Effector memory CD4-positive, alpha-beta T cell (primary cell): ENCODE measurements at places on chromosomes 1 and 21.

DNA sequence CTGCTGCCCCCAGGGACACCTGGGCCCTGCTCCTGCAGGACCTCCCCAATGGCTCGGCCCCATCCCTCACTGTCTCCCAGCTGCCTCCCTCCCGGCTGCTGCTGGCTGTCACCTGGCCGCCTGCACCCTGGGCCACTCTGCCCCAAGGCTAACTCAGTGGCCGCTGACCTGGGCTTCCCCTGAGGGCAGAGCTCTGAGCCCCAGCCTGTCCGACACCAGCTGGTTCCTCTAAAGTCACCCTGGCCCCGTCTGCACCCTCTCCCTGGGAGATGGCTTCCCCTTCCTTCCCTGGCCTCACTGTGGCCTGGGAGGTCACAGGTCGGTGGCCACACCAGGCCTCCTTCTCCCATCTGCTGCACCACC is 15.0 kb downstream of the ITGB2 start:
- no peak for DNase-seq

DNA sequence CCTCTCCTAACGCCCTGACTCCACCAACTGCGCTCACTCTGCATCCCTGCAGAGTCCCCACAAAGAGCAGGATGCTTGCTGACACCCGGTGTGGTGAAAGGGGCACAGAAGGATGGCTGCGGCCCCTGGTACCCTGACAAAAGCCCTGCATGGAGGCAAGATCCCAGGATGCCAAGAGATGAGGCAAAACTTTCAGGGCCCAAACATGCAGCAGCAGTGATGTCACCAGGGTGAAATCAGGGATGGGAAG is 36.6 kb downstream of the SLC9A1 start:
- DNase-seq, result no peak

DNA sequence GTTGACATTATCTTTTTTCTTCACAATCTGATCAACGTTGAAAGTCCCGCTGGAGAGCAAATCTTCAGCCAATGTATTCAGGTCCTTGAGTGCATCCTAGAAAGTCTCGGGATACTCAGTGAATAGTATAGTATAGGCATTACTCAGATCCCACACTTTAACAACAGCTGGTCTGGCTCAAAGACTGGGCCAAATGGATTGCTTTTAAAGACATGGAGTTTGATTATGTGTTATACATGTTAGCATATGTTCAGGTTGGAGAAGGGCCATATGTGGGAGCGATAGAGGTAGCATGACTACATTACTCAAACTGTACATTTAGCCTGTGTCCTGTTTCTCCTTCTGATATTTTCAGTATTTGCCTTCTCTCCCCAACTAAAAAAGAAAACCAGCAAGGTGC is 33.1 kb downstream of the OR10Z1 start:
- DNase-seq, result no peak

DNA sequence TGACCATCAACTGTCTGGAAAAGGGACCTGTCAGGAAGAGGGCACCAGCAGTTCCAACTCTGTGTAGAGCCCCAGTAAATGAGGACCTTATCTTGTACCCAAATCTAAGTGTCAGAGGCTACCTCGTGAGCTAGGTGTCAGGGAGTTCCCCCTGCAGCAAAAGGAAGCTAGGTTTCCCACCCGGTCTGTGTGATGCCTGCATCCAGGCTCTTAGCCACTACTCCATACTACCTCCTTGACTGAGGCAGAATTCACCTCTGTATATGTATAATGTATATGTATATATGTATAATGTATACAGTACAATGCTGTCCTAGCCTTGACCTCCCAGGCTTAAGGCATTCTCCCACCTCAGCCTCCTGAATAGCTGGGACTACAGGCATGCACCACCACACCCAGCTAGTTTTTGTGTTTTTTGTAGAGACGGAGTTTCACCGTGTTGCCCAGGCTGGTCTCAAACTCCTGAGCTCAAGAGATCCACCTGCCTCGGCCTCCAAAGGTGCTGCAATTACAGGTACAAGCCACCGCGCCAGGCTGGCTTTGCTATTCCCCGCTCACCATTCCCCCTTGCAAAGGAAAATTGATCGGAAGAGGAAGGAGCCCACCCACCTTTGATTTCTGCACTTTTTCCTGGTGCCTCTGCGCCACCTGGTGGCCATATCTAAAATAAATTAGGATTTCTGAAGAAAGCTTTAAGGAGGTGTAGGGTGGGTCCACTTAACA is 15.7 kb upstream of the LUZP1 start:
- DNase-seq, result no peak

- DNase-seq, result no peak
These were observed 41.4 kb downstream of the TARBP1 start for GRCh38 chr1:234437423-234438171.

- DNase-seq, result no peak
These were observed 1.6 kb upstream of the QSOX1 start for GRCh38 chr1:180153032-180153431.

- DNase-seq, result no peak
These were observed 501.7 kb downstream of the NEGR1 start for GRCh38 chr1:71780681-71781080.

- DNase-seq, result no peak
These were observed 23.8 kb downstream of the MAST2 start for GRCh38 chr1:45827256-45827655.

DNA sequence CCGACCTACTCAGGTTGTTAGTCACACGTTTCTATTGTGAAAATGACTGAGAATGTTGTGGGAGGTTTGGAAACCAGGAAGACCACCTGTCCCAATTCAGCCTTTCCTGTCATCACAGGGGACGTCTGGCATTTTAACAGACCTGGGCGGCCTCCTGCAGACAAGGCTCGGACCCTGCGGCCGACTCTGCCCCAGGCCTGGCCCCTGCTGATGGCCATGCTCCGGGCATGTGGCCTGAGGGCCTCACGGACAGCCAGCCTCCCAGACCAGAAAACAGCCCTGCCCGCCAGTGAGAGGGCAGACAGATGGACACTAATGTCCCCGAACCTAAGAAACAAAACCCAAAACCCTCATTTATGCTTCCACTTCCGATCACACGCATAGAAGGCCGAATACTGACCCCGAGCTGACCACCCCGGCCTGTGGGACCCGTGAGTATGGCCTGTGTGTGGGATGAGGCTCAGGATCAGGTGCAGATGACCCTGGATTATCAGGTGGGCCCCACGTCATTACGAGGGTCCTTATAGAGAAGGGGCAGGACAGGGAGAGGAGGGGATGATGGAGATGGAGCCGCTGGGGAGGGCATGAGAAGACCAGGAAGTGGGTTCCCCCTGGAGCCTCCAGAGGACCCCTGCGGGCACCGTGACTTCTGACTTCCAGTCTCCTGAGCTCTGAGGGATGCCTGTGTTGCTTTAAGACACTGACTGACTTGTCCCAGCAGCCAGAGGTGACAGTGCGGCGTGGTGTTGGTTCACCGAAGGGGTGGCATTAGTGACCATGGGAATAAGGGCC is 9.6 kb downstream of the COL18A1 start:
- DNase-seq, result no peak

- no peak for DNase-seq
These were observed 11.1 kb downstream of the EEIG2 start for GRCh38 chr1:108570998-108571401.

GRCh38 chr1:912740-913301 is 10.9 kb upstream of the SAMD11 start:
- DNase-seq, result no peak

- no peak for DNase-seq
These were observed at the start of gene OLFML3 for GRCh38 chr1:113978863-113979702. OLFML3 (plus strand) TSS chr1:113979474; CDS start chr1:113979517, 43 bp downstream.

GRCh38 chr1:54465351-54465811 is 59.2 kb upstream of the SSBP3 start:
- no peak for DNase-seq

DNA sequence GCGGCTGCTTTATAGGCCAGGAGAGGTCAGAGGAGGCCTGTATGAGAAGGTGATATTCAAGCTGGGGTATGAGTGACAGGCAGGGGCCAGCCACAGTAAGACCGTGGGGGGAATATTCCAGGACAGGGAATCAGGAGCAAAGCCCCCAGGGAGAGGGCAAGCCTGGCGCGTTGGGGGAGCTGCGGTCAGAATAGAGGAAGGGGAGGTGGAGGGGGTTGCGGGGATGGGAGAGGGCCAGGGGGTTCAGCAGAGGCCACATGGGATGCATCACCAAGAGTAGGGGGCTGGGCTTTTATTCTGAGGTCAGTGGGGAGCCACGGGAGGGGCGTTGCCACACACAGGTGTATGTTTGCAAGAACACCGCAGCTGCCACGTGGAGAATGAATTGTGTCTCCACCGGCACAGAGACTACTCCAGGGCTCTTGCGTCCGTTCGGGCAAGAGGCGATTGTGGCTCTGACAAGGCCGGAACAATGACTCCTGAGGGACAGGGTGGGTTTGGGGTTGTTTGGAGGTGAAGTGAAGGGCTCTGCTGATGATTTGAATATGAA is 84.7 kb upstream of the VAMP3 start:
- no peak for DNase-seq

GRCh38 chr1:24289937-24290595 is 29.1 kb upstream of the GRHL3 start:
- no peak for DNase-seq

GRCh38 chr1:55512466-55512865 is 297.3 kb upstream of the USP24 start:
- no peak for DNase-seq

GRCh38 chr1:215497528-215497927 is 69.6 kb upstream of the KCTD3 start:
- no peak for DNase-seq

DNA sequence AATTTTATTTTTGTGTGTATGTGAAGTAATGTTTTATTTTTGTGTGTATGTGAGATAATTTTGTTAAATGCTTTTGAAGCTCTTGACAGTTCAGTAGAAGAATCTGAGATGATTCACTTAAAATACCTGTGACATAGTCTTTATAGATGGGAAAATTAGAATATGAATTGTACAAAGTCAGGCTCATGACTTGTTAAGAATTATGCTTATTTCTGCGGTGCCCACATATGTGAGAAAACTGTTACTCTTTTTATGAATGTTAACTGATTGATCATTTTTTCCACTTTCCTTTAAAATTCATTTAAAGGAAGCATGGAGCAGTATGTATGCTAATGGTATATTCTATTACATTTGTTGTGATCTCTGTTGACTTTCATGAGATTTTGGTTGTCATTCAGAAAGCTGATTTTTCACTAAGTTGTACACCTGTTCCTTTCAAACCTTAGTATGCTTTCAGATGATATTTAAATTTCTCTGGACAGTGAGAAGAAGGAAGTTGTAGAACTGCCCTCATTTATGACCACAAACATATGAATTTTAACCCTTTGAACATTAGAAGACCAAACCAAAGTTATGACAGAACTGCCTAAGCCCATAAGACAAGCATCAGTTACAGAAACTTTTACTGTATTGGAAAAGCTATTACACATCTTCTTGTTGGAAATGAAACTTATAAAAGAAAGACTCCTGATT is 110.1 kb downstream of the POU2F1 start:
- no peak for DNase-seq

DNA sequence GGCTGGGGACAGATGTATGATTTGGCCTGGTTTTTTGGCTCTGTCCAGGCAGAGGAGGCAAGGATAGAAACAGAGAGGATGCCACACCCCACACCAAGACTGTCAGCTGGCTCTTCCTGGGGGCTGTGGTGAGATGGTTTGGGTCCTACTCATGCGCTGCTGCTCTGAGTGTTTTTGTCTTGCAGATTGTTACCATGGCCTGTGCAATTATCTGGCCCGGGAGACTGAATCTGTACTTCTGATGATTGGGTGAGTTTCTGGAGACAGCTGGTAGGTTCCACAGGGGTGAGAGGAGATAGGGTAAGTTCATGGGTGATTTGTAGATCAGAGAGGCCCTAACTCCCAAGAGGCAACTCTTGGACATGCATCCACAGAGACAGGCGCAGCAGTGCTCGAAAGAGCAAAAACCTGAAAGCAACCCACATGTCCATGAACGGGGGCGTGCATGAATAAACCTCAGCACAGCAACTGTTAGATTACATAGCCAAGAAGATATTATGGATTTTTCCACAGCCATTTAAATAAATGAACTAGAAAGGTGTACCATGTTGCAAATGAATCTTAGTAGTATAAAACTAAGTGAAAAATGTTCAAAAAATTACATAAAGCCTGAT is 17.8 kb downstream of the AADACL4 start:
- no peak for DNase-seq

DNA sequence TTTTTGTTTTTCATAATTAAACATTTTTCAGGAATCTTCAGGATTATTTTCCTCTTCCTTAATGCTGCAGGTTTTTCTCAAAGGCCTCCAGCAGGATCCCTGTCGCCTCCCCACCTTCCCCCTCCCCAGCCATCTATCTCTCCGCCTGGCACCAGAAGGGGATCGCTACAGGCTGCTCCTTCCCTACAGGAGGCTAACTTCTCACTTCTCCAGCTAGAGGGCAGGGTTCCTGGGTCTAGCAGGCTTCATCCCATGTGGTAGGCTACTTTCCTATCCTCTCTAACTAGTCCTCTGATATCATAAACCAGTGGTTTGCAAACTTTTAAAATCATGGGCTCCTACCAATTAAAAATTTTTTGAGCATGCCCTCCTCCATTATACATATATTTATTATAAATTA is 104.1 kb downstream of the KCNN3 start:
- DNase-seq, result no peak

DNA sequence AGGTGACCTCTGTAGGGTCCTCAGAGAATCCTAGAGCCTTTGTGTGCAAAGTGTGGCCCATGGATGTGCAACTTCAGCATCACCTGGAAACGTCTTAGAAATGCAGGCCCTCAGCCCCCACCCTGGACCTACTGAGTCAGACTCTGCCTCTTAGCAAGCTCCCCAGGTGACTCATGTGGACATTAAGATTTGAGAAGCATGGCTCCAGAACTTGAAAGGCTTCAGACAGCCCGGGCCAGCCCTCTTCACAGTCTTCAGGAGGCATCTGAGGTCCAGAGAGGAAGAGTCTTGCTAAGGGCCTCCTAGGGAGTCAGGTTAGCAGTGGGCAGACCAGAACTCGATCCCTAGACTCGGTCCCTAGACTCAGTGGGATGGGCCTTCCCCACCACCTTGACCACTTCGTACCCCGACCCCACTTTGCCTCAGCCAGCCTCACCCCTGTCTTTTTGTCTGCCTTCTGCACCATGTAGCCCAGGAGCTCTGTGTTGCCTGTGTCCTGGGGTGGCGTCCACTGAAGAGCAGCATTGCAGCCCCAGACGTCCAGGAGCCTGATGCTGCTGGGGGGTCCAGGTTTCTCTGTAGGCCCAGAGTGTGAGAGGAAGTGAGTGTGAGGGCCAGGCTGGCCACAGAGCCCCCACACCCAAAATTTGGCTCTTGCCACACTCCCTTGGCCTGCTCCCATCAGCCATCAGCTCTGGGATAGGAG is 4.8 kb downstream of the MYBPH start:
- DNase-seq, result no peak
